ENCODE measurements at places on chromosomes 3 and 15. TPM values are rescaled to one million over a fixed set of nuclear protein-coding genes. Genes with fewer than 3 reads are reported as not detected.

Gene DUOXA2
- not detected for total RNA-seq

Gene FOXB1
- 0.46 TPM for total RNA-seq

Gene NAA80
- total RNA-seq = 21.7 TPM

Gene GMNC
- total RNA-seq = not detected

Gene ZNF660
- total RNA-seq = 0.71 TPM

Gene CKMT1A
- total RNA-seq = not detected

Gene FGF12
- 0.18 TPM for total RNA-seq

Data from activated T-cell treated with anti-CD3 and anti-CD28 coated beads, Interleukin-2, amount 50 U/mL, for 4 hours (primary cell).